ENCODE measurements at places on chromosomes 6 and 20.

DNA sequence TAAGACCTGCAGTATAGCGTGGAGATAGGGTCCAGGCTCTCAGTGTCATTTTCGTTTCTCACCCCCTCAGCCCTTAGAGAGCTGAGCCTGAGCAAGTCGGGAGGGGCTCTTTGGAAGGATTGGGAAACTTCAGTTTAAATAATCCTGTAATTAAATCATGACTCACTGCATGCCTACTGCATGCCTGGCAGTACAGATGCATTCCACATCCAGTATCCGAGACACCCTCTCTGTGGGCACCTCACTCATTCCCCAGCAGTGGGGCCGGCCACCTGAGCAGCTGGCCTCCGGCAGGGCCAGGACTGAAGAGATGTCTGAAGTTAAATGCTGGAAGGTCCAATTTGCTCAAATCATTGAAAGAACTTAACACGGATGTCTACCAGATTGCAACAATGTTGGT lies 316.6 kb downstream of the THBS2 start:
- no peak for DNase-seq

DNA sequence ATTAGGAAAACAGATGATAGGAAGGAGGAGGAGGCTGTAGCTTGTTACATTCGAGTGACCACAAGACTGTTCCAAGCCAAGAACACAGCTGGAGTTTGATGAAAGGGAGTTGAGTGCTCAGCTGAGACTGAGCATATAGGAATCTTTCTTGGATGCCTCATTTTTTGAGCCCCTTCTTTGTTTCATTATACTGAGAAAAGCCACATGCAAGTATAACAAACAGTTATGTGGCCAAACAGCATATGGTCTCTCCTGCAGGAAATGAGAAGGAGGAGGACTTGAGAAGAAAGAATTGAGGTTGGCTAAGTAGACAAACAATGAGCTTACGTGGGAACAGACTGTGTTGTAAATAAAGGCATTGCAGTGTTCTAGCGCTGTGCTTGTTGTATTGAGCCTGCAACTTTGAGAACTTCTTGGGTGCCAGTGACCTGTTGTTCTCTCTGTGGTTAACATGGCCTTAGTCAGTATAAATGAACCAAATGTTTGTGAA lies 78.3 kb downstream of the AKAP7 start:
- no peak for DNase-seq

DNA sequence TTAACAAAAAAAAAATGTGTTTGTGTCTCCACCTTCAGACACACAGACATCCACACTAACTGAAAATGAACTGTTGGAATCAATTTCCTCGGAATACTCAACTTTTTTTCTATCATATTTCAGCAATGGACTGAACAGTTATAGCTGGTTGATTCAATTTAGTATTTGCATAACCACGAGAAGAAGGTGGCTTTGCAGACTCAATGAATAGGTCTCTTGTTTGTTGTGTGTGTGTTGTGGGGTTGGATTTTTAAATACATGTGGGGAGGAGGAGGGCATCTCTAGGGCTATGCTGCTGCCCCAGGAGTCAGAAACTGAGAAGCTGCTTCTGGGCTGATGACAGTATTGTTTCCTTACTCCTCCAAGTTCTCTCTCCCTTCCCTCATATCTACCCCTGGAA lies 28.7 kb downstream of the TFAP2A start:
- DNase-seq: no peak

DNA sequence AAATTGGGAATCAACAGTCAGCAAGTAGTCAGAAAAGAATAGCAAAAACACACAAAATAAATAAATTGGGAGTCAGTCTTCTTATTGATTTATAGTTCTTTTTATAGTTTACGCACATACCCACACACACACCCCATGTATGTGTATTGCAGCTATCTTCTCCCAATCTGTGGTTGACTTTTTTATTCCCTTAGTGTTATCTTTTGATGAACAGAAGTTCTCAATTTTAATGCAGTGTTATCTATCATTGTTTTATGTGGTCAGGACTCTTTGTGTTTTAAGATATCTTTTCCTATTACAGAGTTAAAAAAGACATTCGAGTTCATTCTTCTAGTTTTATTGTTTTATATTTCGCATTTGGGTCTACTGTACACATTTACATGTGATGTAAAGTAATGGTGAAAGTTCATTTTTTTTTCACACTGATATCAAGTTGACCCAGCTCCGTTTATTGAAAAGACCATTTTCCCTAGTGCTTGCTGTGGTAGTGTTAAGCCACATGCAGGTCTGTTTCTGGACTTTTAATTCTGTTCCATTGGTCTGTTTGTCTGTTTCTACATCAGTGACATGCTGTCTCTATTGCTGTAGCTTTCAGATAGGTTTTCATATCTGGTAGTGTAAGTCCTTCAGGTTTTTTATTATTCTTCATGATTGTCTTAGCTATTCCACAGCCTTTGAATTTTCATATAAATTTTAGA lies 78.4 kb downstream of the ZFAND3 start:
- DNase-seq: no peak

- no peak for DNase-seq
Measured at GRCh38 chr6:128284128-128284527, 236.3 kb downstream of the PTPRK start.

DNA sequence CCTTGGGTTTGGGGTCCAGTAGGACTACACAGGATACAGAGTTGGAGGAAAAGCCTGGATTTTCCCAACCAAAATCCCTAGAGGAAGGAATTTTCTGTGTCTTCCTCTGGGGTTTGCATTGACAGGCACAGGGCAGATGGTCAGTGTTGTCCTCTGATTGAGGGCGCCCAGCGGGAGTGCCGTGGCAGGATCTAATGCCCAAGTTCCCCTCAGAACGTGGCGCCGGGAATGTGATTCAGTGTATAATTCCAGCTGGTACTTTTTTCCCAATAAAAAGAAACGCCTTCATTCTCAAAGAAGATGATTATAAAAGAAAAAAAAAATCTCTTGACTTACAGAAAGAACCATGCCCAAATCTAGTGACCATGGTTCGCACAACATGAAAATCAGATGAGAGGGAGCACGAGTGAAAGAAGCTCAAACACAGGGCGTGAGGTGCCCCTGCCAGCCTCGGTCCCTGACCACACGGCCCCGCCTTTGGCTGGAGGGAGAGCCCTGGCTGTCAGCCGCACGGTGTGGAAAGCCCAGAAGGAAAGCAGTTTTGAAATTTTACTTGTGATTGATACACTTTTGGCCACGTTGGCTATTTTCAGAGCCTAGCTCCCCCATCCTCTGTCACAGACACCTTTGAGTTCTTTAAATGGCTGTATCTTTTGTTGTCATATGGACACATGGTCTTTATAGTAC lies 31.6 kb downstream of the VEGFA start:
- DNase-seq: no peak

Measured in suppressor macrophage treated with lipopolysaccharide for 4 hours (primary cell).